Activated T-cell treated with anti-CD3 and anti-CD28 coated beads, Interleukin-2, amount 50 U/mL, for 72 hours (primary cell): ENCODE measurements at places on chromosomes 4 and X.

DNA sequence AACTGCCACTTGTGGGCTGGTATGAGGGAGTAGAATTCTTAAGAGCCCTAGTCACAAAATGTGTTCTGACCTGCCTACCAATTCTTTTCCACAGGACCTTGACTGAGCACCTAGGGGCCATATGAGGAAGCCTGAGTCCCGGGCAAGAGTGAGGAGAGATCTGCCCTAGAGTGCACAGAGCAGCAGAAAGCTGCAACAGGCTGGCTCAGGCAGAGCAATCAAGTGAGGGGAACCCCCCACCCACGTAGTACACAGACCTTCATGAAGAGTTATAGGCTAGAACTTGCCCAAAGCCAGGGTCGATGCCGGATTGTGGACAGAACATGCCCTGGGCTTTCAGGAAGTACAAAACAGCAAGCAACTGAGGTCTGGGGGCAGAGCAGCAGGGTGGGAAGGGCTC lies 117.0 kb downstream of the SPOCK3 start:
- DNase-seq = no peak

- DNase-seq = no peak
Measured at GRCh38 chrX:36916941-36917340, 91.2 kb upstream of the FAM47C start.

DNA sequence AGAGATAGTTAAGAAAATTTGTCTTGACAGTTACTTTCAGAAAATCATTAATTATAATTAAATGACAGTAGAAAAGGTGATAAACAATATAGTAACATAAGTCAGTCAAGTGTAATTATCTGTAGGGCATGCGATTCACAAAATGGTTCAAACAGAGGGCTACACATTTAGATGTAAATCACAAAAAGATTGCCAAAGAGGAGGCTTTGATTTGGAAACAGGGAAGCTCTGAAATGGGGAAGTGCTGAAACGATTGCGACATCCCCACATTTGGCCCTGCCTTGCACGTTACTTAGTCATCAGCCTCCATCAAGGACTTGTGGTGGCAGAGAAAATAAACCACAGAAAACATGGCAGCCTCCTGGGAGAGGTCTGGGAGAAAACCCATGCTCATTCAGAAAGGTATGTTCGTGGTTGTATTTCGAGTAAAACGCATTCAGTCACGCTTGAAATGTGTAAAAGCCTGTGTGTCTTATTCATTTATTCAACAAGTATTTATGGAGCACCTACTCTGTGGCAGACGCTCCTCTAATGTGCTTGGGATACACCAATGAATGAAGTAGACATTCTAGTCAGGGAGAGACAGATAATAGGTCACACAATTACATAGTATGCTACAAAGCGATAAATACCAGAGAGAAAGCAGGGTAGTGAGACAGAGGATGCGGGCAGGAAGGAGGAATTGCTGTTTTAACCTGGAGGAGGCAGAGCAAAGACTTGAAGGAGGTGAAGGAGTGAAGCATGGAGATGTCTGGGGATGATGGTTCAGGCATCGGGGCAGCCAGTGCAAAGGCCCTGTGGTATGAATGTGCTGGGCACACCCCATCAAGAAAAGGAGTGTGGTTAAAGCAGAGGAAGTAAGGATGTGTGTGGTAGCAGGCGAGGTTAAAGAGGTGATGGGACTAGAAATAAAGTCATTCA lies 7.8 kb downstream of the RBM47 start:
- DNase-seq = peak; percentile 37

GRCh38 chr4:78152795-78153194 lies 95.7 kb downstream of the FRAS1 start:
- DNase-seq = no peak

DNA sequence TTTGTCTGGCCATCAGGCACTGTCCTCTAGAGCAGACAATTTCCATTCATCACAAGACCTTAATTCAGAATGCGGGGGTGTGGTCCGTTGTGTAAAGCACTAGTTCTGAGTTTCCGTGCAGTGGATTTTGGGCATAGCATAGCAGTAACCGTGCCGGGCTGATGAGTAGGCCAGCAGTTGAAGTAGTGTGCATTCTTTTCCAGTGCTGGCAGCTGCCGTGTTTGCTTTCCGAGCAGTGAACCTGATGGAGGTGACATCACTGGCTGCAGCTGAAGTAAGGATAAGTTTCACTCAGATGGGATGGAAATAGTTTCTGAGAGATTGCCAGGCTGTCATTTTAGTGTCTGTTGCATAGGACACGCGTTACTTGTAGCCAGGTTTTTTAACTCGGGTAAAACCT lies 107.0 kb upstream of the STIM2 start:
- no peak for DNase-seq

- DNase-seq = peak; percentile 22
Measured at GRCh38 chr4:38782452-38783108, at the start of gene TLR10. TLR10 (minus strand) TSS chr4:38782990; CDS start chr4:38775590, 7,400 bp downstream.

DNA sequence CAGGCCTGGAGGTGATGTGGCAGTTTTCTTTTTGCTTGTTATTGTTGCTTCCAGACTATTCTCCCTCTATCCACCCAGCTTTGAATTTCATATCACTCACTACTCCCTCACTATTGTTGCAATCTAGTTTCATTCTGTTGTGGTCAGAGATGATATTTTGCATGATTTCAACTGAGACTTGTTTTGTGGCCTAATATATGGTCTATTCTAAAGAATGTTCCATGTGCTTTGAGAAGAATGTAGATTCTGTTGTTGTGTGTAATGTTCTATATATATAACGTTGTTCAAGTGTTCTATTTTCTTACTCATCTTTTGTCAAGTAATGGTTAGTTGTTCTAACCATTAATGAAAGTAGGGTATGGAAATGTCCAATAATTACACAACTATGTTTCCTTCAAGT lies 59.0 kb downstream of the THOC2 start:
- no peak for DNase-seq

- peak; percentile 2 for DNase-seq
Measured at GRCh38 chr4:140497747-140498636, at the start of gene MGAT4D. MGAT4D (minus strand) TSS chr4:140498293; CDS start chr4:140498222, 71 bp downstream.

DNA sequence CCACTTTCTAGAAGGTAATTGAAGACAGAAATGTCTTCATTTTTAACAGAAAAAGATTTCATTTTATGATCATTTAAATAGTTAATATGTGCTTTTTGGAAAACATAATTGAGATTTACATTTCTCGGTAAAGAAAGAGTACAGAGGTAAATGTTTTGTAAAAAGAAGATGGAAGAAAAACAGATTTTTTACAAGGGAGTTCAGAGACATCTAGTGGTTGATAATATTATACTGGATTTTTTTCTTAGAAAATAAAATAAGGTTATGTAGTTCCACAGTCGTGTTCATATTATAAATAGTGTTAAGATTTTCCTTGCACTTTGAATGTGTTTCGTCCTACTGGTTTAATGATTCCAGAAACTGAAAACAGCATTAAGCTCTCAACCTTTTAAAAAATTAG lies 60.6 kb downstream of the SMARCA1 start:
- no peak for DNase-seq

DNA sequence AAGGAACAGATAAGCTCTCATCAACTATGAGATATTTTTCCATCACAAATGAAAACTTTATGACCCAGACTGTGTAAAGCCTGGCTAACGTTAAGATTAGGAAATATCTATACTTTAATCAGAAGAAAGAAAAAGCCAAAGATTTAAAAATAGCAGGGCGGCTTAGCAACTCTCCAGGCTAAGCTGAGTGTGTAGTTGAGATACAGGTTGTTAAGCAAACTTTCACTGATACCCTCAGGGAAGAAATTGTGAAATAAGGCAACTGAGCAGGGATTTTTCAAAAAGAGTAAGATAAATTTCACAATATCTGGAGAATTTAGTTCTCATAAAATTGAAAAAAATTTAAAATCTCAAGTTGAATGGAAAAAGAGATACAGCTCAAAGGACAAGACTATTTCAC lies 382.0 kb downstream of the RAPGEF2 start:
- DNase-seq = no peak

- DNase-seq = no peak
Measured at GRCh38 chr4:185567381-185568376, 32.4 kb upstream of the PDLIM3 start.

DNA sequence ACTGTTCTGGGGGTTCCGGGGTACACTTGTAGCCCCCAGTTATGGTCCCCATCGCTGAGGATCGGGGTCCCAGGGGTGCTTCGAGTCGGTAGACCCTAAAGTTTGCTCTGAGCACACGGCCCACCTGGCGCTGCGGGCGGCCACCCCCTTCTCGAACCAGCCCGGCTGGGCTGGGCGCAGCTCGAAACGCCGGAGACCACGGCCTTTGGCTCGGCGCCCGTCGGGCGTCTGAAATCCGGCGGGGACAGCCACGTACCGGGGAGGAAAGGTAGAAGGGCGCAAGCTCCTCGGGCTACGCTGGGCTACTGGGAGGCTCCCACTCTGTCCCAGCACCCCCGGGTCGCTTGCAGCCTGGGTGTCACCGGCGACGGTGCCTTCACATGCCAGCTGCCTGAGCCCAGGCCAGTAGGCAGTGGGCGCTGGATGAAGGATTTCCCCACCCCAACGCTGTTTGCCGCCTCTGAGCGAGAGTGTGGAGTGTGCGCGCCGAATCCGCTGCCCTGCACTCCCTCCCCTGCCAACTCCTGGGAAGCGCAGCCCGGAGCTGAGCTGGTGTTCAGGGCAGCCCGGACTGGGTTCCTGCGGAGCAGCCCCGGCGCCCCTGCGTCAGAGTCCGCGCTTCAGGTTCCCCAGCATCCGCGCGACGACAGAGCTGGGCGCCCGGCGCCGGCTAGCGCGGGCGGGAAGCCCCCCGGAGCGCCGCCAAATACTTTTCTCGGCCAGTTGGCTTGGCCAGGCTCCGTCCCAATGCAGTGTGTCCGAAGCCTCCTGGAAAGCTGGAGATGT lies 637 bp downstream of the MAMLD1 start:
- DNase-seq = peak; percentile 37

DNA sequence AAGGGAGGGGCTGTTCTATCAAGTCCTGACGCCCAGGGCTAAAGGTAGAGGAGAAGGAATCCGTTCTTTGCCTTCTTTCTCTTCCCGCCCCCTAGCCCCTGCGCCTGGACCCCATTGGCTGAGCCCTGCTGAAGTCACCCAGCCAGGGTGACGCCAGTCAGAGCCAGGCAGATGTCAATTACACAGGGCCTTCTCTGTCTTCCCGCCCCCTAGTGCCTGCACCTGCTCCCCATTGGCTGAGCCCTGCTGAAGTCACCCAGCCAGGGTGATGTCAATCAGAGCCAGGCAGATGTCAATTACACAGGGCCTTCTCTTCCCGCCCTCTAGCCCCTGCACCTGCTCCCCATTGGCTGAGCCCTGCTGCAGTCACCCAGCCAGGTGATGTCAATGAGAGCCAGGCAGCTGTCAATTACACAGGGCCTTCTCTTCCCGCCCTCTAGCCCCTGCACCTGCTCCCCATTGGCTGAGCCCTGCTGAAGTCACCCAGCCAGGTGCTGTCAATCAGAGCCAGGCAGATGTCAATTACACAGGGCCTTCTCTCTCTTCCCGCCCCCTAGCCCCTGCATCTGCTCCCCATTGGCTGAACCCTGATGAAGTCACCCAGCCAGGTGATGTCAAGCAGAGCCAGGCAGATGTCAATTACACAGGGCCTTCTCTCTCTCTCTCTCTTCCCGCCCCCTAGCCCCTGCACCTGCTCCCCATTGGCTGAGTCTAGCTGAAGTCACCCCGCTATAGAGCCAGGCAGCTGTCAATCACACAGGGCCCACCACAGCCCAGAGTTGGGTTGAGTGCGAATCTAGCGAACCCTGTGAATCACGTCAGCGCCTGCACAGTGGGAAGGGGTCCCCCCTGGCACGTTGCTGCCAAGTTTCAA lies 46.4 kb downstream of the ASMT start:
- DNase-seq = peak; percentile 81

GRCh38 chr4:113666386-113667114 lies 95.0 kb downstream of the CAMK2D start:
- no peak for DNase-seq
